ENCODE measurements at places on chromosomes 1 and 21.

DNA sequence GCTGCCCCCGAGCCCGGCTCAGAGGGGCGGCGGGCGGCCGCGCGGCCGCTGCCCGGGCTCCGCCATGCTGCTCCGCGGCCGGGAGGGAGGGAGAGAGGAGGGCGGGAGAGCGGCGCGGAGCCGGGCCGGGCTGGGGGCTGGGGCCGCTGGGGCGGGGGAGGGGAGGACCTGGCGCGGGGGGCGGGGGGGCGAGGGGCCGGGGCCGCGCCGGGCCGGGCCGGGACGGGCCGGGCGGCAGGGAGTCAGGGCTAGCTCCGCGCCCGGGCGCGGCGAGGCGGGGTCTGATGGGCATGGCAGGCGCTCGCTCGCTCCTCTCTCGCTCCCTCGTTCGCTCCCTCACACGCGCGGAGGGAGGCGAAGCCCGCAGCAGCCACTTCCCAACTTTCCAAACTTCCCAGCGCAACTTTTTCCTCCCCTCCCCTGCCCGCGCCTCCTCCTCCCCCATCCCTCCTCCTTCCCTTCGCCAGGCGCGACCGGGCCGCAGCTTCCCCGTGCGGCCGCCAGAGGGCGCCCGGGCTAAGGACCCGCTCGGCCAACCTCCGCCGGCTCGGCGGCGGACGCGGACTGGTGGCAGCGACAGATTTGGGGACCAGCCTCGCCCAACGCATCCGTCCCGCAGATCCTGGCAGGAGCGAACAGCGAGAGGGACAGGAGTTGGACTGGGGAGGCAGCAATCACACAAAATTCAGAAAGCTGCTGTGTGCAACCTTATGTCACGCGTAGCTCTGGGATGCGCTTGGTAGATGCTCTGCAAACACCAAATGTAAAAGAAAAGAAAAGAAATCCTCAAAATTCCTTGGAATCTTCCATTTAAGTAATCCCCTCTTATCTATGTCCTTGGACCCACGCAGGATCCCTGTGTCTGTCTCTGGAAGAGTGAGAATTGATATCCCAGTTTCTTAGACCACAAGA, at the start of gene TRABD2B:
TRABD2B (minus strand) TSS at position 97 of the 912 bp plus-strand sequence.
- DNase-seq: peak; percentile 71

GRCh38 chr1:201736707-201737320, 92.1 kb upstream of the IPO9 start:
- DNase-seq: no peak

- no peak for DNase-seq
These were observed 687 bp downstream of the PRKAB2 start for GRCh38 chr1:147171399-147172167.

- no peak for DNase-seq
These were observed 28.7 kb downstream of the NBPF3 start for GRCh38 chr1:21468599-21468998.

DNA sequence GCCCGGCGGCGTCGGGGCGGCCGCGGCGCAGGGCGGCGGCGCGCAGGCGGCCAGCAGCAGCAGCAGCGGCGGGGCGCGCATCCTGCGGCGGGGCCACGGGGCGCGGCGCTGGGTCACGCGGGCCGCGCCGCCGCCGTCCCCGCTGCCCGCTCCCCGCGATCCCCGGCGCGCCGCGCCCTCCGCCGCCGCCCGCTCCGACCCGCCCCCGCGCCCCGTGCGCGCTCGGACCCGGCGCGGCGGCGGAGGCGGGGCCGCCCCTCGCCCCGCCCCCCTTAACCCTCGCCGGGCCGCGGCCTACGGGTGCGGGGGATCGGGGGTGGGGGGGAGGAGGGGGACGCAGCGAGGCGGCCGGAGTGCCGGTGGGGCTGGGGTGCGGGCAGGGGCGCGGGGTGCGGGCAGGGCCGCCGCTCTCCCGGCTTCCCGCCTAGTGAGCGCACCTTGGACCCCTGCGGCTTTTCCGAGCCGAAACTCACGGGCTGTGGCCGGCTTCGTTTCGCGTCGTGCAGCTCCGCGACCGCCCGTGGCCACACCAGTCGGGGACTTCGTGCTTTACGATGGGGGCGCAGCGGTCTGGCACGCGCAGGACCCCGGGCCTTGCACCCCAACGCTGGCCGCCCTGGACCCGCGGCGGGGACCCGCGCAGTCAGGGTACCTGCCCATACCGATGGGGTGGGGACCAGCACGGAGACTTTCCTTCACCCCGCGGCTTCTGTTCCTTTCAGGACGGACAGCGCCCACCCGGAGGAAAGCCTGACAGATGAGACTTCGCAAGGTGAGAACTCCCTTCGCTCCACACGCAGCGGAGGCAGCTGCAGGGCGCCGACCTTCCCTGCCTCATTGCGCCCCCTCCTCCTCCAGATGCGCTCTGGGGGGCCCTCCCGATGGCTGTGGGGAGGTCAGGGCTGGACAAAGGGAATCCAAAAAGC, at the start of gene FNDC10:
FNDC10 (minus strand) TSS at position 201 of the 926 bp plus-strand sequence; CDS start at position 81, 120 bp downstream.
- no peak for DNase-seq

DNA sequence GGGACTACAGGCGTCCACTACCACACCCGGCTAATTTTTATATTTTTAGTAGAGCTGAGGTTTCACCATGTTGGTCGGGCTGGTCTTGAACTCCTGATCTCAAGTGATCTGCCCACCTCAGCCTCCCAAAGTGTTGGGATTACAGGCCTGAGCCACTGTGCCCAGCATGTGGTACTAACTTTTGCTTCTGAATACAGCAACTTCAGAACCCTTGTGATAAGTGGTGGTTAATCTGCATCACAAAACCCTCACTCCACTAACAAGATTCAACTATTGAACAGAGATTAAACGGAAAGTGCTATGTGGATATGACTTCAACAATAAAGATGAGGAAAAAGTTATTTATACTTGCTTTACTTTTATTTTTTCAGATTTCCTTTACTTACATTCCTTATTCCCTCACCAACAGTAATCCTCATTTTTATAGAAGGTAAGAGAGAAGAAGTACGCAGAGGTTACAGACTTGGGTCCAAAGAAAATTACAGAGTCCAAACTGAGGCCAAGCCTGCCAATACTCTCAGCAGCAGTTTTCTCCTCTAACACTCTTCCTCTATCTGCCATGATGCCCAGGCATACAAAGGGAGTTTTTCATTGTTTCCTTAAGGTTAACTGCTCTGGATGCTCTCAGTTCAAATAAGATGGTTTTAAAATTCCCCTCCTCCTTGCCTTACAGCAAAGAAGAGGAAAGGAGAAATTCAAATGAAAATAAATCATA, 44.3 kb downstream of the SLC16A1 start:
- DNase-seq: no peak

DNA sequence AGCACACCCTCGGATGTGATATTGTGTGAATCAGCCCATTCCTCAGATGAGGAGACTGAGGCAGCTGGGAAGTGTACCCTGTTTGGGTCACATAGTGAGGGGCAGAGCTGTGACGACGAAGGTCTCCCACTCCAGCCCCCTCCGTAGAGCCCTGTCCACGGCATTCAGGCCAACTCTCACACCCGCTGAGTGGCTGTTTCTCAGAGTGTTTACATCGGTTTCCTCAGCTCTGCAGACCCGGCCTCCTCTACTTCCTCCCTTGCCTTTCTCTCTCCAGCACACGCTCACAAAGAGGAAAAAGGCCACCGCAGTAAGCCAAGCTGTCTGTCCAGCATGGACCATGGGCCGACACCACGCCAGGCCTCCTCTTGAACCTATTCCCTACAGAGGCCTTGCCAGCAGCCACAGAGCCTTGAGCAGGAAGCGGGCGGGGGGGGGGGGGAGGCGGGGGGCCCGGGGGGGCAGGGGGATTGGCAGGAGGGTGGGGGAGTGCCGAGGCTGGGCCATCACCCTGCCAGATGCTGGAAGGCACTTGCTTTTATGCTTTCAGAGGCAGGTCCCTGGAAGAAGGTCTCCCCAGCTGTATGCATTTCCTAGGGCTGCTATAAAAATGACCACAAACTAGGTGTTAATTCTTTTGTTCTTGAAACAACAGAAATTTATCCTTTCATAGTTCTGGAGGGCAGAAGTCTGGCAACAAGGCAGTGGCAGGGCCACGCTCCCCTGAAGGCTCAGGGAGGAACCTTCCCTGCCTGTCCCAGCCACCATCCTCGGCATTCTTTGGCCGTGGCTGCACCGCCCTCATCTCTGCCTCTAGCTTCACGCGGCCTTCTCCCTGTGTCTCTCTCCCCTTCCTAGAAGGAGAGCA, 178.4 kb downstream of the PSMG1 start:
- DNase-seq: no peak
